ENCODE measurements at places on chromosomes 3 and 15.

DNA sequence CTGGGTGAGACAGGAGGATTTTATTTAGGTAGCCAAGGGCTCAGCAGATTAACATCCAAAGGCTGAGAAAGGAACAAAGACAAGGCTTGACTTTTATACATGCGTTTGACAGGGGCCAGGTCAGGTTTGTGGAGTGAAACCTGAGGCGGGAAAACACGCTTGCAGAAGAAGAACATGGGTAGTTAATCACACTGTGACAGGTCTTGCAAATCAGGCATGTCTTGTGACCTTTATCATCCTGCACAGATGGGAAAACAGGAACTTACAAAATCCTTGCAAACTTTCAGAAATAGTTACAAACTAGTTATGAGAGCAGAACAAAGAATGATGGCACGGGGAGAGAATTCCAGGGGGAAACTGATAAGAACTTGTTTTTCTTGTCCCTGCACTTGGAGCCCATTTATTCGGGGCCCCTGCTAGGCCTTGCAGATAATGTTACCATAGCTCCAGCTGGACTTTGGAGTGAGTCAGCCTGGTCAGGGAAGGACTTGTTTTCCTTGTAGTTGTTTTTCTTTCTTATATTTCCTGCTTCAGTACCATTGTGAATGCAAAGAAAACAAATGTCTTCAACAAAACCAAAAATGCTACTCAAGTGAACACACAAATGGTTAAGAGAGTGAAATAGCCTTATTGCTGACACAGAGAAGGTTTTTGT is 965.9 kb upstream of the ROBO1 start:
- DNase-seq: no peak

- no peak for DNase-seq
Measured at GRCh38 chr15:35173444-35174118, 88.5 kb upstream of the NANOGP8 start.

- no peak for DNase-seq
Measured at GRCh38 chr3:63050548-63051177, 175.4 kb upstream of the CADPS start.

- DNase-seq: no peak
Measured at GRCh38 chr3:160257606-160258005, 32.4 kb downstream of the C3orf80 start.

GRCh38 chr3:151843275-151843674 is 29.4 kb downstream of the AADAC start:
- no peak for DNase-seq

DNA sequence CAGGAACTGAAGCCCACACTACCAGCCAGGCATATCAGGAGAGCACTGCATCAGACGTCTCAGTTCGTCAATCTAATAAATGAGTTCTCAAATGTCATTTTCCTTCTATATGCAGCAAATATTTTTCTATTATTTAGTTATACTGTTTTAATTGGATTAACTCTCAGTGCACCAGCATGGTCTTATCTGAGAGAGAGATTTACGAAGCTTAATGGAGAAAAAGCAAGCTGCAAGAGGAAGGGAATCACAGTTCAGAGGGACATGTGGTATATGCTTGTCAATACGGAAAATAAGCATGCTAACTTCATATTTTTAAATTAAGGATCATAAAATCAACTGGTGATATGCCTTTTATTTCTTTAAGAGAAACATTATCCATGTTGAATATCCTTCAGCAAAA is 213.1 kb upstream of the NECTIN3 start:
- no peak for DNase-seq

DNA sequence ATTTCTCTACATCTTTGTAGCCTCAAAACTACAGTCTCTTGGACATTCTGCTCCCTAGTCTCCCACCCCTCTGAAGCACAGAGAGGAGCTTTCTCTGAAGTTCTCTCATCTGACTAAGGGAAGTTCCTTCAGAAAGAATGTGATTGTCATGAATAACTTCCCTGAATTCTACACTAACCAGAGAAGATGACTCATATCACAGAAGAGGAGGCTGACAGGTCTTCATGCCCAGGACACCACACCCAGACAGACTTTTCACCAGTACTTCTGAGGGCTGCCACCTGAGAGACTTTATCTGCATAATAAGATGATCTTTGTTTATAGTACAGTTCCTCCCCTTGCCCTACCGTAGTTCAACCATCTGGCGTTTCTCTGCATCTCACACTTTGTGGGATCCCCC is 52.8 kb downstream of the CDIN1 start:
- no peak for DNase-seq

DNA sequence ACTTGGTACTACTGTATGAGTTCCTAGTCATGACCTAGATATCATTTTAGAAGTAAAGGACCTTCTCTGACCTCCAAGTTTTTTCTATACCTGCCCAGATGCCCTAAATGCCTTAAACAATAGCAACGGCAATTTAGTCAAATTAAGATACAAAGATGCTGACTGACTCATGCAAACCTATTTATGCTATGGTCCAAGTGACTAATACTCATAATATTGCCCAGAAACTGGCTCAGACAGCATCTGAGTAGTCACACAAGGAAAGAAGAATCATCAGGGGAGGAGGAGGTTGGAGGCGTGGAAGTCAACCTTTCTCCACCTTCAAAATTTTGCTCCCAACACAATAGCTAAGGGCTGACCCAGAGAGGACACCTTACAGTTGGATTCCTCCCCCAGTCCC is 6.8 kb downstream of the FYCO1 start:
- DNase-seq: no peak

- DNase-seq: no peak
Measured at GRCh38 chr3:12994607-12995388, 78.4 kb downstream of the IQSEC1 start.

- DNase-seq: no peak
Measured at GRCh38 chr15:90203922-90204321, 2.8 kb downstream of the SEMA4B start.

GRCh38 chr15:61623746-61624145 is 394.6 kb upstream of the RORA start:
- no peak for DNase-seq

DNA sequence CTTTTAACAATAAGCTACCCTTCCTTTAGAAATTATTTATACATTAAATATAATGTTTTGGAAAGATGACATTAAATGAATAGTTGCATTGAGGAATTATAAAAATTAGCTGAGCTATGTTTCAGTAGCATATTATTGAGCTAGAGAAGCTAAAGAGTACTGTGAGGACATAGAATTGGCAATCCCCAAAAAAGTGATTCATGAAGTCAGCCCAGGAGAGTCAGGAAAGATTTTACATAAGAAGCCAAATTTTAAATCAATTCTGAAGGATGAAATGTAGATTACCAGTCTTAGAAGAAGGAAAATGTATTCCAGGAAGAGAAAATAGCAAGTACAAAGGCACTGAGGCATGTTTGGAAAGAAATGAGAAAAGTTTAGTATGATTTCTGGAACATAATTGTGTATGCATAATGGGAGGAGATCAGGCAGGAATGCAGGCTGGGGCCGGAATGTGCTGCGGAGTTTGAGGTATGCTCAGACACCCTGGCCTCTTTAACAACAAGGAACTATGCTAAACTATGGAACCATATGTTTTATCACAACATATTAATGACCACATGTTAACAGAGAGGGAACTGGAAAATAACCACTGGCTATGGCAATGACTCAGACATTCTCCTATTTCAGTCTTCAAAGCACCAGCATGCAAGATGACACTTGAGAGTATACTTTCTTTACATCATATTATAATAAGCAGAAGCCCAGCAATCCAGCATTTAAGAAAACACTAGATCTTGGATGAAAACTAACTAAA is 103.3 kb upstream of the COL8A1 start:
- peak; percentile 90 for DNase-seq

DNA sequence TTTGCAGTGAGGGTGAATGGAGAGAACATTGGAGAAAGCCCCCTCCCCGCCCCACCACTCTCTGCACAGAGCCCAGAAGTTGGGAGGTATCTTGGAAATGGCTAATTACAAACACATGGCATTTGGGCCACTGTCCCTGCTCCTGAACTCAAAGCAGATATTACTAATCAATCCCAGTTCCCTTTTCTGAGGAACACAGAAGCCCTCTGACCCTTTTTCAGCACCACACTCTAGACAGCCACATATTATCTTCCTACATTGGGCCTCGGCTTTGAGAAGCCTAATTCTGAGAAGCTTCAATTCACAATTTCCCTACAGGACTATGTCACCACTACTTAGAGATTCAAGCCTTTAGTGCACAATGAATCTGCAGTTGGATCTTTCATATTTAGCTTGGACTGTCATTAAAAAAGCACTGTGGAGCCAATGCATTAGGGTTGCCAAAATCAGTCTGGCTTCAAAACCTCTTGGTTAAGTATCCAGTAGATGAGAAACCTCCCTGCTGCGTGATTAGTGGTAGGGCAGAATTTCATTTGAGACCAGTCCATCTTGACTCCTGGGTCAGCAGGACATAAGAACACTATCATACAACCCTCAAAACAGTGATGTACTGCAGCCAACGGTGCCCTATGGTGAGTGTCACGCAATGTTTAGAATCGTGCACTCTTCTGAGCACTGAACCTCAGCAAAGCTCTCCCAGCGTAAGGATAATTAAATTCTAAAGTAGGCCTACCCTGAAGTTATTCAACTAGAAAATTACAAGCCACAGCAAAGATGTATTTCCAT is 26.1 kb downstream of the MGLL start:
- DNase-seq: no peak

- peak; percentile 24 for DNase-seq
Measured at GRCh38 chr3:78633626-78634025, 1134.2 kb downstream of the ROBO1 start.

GRCh38 chr3:188829130-188829529 is 342.6 kb upstream of the TPRG1 start:
- DNase-seq: no peak
